T-helper 22 cell (primary cell): ENCODE measurements at places on chromosomes 2 and 18.

GRCh38 chr2:168050377-168050776 lies 197.0 kb downstream of the STK39 start:
- DNase-seq: no peak

- no peak for DNase-seq
These were observed 33.3 kb upstream of the TMEM87B start for GRCh38 chr2:112021781-112022231.

DNA sequence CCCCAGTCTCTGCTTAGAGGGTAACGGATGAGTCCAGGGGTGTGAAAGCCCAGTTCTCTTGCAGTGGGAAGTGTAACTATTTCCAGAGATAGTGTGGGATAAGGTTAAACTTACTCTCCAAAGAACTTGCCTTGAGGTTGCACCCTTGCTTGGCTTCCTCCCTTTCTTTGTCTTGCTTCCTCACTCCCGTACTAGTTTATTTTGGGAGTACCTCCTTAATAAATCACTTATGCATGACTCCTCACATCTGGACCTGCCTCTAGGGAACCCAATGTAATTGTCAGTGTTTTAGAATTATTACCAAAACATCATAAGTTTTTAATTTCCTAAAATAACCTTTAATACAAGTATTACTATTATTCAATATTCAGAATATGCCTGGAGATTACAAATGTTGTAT lies 35.2 kb downstream of the CPO start:
- DNase-seq: no peak

DNA sequence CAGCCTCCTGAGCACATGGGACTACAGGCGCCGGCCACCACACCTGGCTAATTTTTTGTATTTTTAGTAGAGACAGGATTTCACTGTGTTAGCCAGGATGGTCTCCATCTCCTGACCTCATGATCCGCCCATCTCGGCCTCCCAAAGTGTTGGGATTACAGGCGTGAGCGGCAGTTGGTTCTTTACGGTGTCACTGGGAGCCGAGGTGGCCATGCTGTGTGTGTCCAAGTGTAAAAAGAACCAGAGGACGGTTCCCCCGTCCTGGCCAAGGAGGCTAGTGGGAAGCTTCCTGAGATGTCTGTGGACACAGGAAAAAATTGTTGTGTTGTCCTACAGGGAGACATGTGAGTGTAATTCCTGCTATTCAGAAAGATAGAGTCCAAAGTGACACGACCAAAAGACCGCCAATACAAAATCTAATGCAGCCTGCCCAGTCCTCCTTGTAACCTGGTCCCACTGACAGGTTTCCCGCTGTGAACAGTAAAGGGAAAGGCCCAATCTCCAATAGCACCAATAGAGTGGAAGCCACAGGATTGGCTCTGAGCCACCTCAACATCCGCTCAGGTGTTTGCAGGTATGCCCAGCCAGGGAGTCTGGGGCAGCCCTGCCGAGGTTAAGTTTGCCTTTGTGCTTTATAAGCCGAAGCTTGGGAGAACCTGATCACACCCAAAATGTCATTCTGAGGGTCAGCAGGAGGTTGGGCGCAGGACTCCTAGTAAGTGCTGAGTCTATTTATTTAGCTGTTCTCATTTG lies 40.6 kb downstream of the NCK2 start:
- DNase-seq: no peak

- no peak for DNase-seq
These were observed 131.0 kb downstream of the NFATC1 start for GRCh38 chr18:79526468-79527460.

DNA sequence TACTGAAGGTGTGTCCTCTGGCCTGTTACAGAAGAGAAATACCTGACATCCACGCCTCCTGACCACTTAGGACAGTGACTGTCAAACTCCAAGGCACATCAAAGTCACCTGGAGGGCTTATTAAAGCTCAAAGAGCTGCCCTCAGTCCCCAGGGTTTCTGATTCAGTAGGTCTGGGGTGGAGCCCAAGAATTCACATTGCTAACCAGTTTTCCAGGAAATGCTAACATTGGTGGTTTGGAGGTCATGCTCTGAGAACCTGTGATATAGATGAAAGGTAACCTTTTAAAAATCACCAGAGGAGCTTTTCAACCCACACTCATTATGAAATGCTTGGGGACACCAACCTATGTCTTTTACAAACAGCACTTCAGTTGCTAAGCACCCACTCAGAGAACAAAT lies 172.3 kb downstream of the ALK start:
- no peak for DNase-seq

DNA sequence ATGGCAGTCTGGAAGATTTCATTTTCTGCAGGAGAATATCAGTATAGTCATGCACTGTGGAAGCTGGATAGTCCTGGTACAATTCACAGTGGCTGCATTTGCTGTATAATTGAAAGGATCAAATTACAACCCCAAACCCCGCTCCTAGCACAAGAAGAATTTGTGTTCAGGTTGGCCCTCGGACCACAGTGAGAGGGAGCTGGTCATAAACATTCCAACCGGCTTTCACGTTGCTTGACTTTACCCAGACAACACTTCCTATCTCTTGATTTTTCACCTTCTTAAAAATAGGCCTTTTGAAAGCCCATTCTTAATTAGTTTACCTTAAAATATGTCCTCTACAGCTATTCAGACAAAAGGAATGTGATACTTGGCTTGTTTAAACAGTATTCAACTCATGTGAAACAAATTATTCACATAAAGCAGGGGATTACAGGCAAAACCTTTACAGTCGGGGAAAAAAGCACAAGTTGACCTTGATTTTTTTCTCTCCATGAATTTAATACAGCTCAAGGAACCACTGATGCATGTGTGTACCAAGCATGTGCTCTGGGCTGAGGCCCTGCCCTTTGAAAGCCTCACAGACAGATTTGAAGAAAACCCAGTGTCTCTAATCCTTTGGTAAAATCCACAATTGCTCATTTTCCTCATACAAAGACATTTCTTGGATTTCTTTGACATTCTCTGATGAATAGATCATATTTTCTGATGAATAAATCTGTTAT lies 143.0 kb upstream of the SOX11 start:
- DNase-seq: no peak
